ENCODE measurements at places on chromosomes 5 and 9. TPM values are rescaled to one million over a fixed set of nuclear protein-coding genes. Genes with fewer than 3 reads are reported as not detected.

- peak; percentile 12 for DNase-seq
These were observed 97.5 kb downstream of the PHF2 start for GRCh38 chr9:93673839-93674334.

DNA sequence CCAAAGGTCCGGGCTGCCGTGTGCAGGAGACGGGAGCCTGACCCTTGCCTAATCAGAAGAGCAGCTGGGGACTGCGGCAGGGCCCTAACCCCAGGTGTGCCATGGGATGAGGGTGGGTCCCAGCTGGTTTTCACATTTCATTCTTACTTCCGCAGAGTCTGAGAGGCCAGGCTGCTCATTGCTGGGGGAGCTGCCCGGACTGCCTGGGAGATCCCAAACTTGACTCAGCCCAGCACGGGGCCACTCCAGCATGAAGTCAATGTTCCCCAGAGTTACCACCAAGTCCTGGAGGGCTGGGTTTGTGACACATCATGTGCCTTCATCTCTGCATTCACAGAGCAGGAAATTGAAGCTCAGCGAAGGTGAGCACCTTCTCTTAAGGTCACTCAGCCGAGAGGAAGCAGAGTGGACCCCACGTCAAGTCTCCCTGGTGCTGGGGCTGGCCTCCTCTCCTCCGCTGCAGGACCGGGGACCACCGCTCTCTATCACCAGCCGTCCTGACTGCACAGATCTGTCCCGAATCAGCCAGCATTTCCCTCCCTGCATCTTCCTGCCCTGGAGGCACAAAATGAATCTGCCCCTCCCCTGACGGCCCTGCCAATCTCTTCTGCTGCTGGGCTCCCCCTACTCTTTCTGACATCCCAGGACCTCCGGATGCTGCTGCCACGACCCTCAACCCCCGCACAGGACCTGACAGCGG, 54.6 kb upstream of the PHYKPL start:
- DNase-seq: no peak

DNA sequence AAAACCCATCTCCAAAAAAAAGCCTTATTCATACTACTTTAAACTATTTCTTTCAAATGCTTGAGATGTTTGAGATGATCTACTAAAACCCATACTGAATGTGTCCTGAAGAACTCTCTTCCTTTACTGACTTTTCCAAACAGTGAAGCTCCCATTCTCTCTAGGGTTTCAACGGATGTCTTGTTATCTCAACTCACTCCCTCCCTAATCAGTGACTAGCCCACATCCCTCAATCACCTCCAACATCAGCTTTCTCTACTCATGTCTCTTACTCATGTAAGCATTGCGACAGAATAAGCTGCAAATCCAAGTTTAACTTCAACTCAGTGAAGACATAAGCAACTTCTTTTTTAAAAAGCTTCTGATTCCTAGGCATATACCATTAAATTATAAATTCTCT, 42.1 kb downstream of the WDR41 start:
- no peak for DNase-seq

GRCh38 chr5:84568171-84568570, 183.5 kb upstream of the EDIL3 start:
- DNase-seq: no peak

GRCh38 chr9:125634040-125634717, 72.8 kb downstream of the MAPKAP1 start:
- DNase-seq: no peak

DNA sequence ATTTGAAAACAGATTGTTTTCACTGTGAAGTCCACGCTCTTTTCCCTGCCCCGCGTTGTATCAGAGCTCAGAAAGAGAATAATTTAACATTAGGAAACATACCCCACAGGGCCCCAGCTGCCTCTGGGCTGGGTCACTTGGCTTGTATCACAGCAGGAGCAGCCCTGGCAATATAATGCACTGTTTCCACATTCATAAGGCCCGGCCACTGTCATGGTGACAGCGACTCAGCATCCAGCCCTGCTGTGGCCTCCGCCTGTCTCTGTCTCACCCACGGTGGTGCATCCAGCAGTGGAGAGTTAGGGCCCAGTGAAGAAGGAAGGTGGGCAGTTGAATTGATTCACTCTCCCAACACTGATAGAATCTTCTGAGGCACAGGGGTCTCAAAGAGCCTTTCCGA, 188.9 kb downstream of the NSG2 start:
- DNase-seq: no peak

DNA sequence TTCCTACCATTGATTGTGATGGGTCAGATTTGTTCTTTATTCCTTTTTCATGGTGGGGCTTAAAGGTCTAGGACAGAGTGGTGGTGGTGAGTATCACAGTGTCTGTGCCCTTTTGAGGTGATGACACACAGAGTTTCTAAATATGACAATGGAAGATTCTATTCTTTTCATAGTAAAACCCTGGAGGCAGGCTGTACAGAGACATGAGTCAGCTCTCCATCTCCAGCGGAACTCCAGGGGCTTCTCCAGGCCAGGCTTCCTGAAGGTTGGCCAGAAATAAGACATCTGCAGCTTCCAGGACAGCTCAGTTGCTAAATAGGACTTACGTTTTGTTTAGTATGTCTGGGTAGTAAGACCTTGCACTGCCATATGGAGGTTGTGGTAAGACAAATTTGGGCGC, 229.5 kb downstream of the CD180 start:
- DNase-seq: no peak

DNA sequence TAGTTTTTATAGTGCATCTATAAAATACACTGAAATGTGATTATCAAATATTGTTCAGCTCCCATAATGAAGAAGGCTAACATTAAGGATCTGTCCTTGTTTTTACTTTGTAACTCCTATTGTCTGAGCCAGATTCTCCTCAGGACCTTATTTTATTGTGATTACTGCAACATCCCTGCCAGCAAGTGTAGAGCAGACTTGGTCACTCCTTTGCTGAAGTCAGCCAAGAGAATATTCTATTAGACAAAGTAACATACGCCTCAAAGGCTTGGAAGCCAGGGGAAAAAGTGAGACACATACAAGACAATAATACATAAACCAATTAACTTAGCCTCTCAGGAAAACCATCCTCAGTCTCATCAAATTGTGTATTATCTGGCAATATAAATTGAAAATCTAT, 269.6 kb downstream of the ARL15 start:
- no peak for DNase-seq

DNA sequence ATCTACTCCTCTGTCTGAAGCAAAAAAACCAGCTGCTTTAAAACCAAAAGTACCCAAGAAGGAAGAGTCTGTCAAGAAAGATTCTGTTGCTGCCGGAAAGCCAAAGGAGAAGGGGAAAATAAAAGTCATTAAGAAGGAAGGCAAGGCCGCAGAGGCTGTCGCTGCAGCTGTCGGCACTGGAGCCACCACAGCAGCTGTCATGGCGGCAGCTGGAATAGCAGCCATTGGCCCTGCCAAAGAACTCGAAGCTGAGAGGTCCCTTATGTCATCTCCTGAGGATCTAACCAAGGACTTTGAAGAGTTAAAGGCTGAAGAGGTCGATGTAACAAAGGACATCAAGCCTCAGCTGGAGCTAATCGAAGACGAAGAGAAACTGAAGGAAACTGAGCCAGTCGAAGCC, 88.3 kb downstream of the MAP1B start:
- no peak for DNase-seq

GRCh38 chr5:180043377-180043776, 28.2 kb downstream of the RNF130 start:
- no peak for DNase-seq

GRCh38 chr5:35857606-35858205, 1.0 kb downstream of the IL7R start:
- no peak for DNase-seq

GRCh38 chr5:67206461-67206860, 9.9 kb upstream of the CD180 start:
- no peak for DNase-seq

- DNase-seq: no peak
These were observed 150.4 kb upstream of the PCSK5 start for GRCh38 chr9:75739884-75740611.

The LCN12 gene
- total RNA-seq: 8.6 TPM

The CCL21 gene
- total RNA-seq: 42.2 TPM

The N4BP3 gene
- total RNA-seq: 2.2 TPM

The KLF4 gene
- 398 TPM for total RNA-seq

The FUT7 gene
- total RNA-seq: not detected
